NCI-H1092 (cell line): ENCODE measurements at places on chromosomes 11 and 22.

DNA sequence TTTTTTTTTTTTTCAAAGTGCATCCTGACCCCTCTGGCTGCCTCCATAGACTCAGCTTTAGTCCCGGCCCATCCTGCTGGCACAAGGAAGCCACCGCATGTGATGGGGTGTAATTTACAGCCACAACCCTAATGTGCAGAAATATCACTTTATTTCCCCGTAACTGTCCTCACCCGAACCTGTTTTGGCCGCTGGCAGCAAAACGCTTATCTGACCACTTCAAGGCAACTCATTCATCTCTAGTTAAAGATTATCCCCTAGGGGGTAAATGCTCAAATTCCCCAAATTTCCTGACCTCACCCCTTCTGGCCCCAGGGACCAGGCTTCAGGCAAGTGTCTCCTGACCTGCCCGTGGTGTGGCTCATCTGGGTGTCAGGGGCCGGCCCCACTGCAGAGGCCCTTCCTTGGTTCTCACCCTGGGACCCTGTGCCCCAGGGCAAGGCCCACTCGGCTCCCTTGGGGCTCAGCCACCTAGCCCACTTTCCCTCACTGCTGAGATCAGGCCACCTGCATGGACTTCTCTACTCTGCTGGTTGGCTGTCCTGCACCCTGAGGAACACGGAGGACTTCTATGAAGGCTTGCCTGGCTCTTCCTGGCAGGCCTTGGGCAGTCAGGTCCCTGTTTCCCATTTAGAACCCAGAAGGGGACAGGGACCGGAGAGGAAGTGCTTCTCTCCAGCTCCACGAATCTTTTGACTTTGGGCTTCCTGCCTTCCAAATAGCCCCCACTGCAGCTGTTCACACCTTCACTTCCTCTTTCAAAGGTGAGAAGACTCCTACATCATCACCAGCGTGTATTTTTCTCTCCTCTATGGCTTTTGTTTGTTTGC, 53.3 kb downstream of the WNT11 start:
- no peak for DNase-seq

DNA sequence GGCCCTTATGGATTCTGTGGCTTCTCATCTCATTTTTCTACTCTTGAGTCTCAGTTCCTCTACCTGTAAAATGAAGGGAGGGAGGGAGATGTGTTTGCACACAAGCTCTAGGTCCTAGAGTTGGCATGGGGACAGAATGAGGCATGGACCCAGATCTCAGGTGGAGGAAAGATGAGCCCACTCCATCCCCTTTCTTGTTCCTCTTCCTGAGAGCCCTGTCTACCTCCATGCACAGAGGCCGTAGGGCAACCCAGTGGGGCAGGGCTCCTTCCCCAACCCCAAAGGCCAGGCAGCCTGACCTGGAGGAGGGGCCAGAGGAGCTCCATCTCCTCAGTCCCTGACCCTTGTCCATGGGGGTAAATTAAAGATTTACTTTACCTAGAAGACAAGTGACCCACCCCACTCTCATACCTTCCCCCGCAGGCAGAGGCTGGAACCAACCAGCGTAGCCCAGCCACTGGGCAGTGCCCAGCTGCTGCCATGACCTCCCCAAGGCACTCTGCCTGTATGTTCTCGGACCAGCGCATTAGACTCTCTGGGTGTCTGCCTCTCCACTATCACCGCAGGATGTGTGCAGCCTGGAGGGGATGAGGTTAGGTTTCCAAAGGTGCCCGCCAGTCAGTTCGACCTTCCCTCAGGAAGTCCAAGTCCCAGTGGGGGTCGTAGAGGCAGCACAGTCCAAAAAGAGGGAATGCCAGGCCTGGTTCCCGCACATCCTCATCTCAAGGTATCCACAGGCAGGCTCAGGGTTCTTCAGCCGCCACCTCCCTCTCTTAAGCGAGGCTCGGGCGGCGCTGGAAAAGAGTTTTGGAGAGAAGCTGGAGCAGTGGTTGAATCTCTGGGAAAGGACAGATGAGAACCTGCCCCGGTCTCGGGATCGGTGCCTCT, 3.0 kb downstream of the SMTN start:
- DNase-seq: no peak

GRCh38 chr11:121104312-121104762, 3.3 kb downstream of the TECTA start:
- DNase-seq: no peak

- DNase-seq: no peak
These were observed 524 bp downstream of the MTMR2 start for GRCh38 chr11:95923439-95923727.

GRCh38 chr11:2559527-2560311, 114.9 kb downstream of the KCNQ1 start:
- DNase-seq: no peak

- DNase-seq: no peak
These were observed 194.5 kb downstream of the SNX19 start for GRCh38 chr11:130721736-130722135.

- no peak for DNase-seq
These were observed 815 bp downstream of the EHD1 start for GRCh38 chr11:64877390-64878222.

DNA sequence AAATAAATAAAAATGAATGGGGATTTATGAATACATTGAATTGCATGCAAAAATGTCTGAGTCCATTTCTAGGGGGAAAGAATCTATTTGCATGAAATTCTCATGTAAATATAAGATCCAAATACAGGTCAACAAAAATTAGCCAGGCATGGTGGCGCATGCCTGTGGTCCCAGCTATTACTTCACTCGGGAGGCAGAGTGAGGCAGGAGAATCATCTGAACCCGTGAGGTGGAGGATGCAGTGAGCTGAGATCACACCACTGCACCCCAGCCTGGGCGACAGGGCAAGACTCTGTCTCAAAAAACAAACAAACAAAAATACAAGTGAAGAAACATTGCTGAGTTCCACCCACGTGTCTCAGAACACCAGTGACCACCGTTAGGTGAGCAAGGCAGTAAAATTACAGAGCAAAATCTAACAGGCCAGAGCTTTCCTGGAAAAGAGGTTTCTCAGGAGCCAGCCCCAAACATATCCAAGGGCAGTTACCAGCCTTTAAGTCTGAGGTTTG, 17.3 kb downstream of the PACSIN2 start:
- DNase-seq: no peak

DNA sequence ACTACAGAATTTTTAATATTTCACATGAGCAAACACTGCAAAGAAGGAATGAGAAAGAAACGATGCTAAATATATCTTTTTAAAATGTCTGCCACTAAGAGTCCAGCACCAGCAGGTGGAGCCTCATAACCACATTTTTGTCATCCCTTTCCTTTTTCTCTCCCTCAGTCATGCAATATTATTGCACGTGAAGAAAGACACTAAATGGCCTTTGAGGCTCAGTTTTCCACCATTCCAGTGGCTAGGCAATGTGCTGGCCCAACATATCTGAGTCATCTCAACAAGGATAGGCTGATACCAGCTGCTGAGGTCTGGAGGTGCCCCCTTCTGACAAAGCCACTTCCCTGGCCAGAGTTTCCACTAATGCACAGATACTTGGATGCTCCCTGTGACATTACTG, 1.8 kb downstream of the ALKBH8 start:
- DNase-seq: peak; percentile 10

DNA sequence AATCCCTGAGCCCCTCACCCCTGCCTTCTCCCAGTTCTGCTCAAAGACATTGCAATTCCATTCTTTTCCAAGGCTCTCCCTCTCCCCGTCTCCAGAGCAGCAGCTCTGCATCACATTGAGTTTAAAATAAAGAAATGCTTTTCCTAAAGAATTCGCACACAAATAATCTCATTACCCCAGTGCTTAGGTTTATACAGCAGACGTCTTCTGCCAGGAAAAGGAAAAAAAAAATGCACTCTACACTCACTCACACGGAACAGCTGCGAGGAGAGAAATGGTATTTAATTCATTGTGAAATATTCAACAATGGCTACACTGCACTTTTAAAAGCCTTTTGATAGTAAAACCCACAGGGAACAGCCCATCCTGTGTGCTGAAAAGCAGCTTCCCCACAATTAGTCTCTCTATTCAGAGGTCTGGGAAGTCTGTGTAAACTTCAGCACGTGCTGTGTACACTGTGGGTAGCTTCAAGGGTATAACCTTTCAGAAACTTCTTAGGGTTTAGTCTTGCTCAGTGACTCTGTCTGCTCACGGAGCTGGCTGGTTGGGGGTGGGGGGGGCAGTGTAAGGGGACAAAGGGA, 42.8 kb downstream of the ETS1 start:
- DNase-seq: peak; percentile 19

GRCh38 chr11:104127828-104128227, 36.1 kb downstream of the PDGFD start:
- DNase-seq: no peak

- no peak for DNase-seq
These were observed 485.4 kb downstream of the SOX6 start for GRCh38 chr11:15870911-15871310.

GRCh38 chr11:68998390-68998911, 14.6 kb downstream of the MRGPRF start:
- peak; percentile 84 for DNase-seq

GRCh38 chr11:4095509-4096230, 1.1 kb downstream of the RRM1 start:
- no peak for DNase-seq

DNA sequence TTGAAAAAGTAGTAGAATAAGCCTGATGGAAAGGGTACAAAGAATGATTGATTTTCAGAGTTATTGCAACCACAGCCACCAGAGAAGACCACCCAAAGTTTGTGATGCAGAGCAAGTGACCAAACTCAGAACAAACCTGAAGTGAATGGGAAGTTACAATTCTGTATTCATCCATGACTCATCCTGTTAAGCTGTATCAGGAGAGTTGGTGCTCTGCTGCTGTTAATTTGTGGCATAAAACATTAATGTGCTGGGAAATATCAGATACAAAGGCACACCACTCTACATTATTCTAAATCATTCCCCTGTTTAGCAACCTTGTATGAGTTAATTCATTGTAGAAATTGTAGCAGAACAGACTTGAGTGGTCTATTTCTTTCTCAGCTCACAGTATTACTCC, 19.6 kb upstream of the PDGFD start:
- no peak for DNase-seq

DNA sequence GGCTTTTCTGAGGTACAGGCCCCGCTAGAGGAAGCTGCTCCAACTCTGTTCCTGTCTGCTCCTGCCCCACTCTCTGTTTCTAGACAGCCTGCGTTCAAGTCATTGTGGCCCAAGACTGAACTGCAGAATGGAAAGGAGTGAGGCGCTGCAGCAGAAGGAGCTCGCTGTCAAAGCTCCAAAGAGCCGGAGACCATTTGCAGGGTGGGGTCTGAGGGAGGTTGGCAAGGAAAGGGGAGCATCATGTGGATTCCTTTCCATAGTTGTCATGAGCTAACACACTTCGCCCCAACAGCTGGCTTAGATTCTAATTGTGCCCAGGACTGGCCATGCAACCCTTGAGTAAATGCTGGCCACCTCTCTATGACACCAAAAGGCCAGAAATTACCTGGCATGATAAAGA, 18.8 kb downstream of the APOL4 start:
- DNase-seq: no peak

DNA sequence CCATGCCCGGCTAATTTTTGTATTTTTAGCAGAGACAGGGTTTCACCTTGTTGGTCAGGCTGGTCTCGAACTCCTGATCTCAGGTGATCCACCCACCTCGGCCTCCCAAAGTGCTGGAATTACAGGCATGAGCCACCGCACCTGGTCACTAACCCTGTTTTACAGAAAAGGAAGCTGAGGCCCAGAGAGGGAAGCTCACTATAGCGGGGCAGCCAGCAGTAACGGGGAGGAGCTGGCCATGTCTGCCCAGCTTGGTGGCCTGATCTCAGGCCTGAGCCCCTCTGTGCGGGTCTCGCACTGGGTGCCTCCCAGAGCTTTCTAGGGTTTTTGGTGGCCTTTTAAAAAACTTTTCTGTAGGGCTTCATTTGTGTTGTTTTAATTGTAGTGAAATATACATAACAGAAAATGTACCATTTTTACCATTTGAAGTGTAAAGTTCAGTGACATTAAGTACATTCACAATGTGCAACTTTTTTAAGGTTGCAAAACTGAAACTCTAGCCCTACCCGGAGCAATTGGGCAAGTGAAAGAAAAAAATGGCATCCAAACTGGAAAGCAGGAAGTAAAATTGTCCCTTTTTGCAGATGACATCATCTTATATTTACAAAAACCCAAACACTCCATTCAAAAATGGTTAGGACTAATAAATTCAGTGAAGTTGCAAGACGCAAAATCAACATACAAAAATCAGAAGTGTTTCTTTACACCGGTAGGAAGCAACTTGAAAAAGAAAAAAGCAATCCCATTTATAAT, 14.5 kb upstream of the CYTH4 start:
- no peak for DNase-seq
